Activated CD8-positive, alpha-beta T cell treated with anti-CD3 and anti-CD28 coated beads for 36 hours (primary cell): ENCODE measurements at places on chromosomes 16 and 17. TPM values are rescaled to one million over a fixed set of nuclear protein-coding genes. Genes with fewer than 3 reads are reported as not detected.

DNA sequence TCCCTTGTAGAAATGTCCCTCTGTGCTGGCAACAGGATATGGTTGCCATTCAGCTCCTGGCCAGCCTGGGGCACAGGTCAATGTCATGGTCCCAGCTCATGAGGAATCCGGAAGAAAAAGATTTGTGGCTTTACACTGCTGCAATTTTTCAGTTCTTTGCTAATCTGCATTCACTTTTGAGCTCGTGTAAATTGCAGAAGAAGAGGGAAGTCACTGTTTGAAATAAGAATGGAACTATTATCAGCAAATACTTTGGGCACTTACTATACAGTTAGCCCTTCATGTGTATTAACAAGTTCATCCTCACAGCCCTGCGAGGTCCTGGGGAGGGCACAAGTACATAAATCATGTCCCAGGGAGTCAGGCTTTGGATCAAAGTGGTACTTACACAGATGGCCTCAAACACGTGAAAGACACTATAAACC lies 14.2 kb downstream of the SLC47A2 start:
- DNase-seq, result no peak
- no peaks in the 10 kb centered on the region for H3K27me3 ChIP-seq

CIAO2B gene
- 150 TPM for total RNA-seq

SNAI3 gene
- total RNA-seq, result 5.3 TPM

GRCh38 chr16:68299571-68300453 lies 10.9 kb downstream of the SLC7A6OS start:
- H3K27ac ChIP-seq, result peak overlapping the region; percentile 53
- no peak for DNase-seq
- H3K4me1 ChIP-seq, result peaks cover 2% of the 10 kb centered on the region
- no peaks in the 10 kb centered on the region for H3K27me3 ChIP-seq
- H3K36me3 ChIP-seq, result peaks cover 47% of the 10 kb centered on the region

SLC39A11 gene
- 14.4 TPM for total RNA-seq

C17orf67 gene
- total RNA-seq, result 2.3 TPM

- H3K4me1 ChIP-seq, result peaks cover 52% of the 10 kb centered on the region
- H3K27me3 ChIP-seq, result no peaks in the 10 kb centered on the region
- H3K27ac ChIP-seq, result peak overlapping the region; percentile 98
- peak overlapping the region; percentile 87 for H3K4me3 ChIP-seq
- peaks cover 57% of the 10 kb centered on the region for H3K36me3 ChIP-seq
- peak; percentile 57 for DNase-seq
These were observed 158.6 kb upstream of the ZNF267 start for GRCh38 chr16:31714903-31715504.
